Cardiac muscle cell (in vitro differentiated cells and primary cell): ENCODE measurements at places on chromosomes 2 and 18.

- no peak for DNase-seq
Observed at GRCh38 chr2:234752966-234753365, 198.9 kb upstream of the SH3BP4 start.

- DNase-seq, result no peak
Observed at GRCh38 chr2:103396152-103396551, 634.3 kb downstream of the TMEM182 start.

DNA sequence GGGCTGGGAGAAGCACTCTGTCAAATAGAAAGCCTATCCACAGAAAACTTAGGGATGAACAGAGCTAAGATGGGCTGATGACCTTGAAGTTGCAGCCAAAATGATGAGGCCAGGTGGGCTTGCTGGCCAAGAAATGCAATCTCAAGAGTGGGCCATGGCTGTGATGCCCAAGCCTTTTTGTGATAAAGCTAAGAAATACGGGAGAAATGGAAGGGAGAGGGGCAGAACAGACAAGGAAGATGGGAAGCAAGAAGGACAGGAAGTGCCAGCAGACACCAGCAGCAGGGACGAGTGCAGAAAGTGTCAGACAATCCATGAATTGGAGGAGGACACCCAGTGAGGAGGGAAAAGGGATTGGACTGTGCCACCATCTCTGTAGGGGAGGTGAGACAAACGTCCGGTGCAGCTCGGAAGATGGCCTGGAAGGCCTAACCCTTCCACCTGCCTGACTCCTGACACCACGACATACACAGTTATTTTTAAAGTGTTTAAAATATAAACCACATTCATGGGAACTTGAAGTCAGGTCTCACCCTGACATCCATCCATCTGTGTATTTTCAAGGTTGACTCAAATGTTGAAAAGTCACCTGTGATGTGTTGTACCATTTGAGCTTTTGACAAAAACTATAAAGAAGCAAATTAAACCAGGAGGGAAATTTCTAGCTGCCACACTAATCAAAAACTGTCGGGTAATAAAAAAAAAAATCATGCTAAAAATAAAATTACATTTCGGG, 105.5 kb downstream of the BCL2 start:
- DNase-seq, result no peak

- DNase-seq, result no peak
Observed at GRCh38 chr2:121038891-121039616, 245.9 kb downstream of the TFCP2L1 start.

DNA sequence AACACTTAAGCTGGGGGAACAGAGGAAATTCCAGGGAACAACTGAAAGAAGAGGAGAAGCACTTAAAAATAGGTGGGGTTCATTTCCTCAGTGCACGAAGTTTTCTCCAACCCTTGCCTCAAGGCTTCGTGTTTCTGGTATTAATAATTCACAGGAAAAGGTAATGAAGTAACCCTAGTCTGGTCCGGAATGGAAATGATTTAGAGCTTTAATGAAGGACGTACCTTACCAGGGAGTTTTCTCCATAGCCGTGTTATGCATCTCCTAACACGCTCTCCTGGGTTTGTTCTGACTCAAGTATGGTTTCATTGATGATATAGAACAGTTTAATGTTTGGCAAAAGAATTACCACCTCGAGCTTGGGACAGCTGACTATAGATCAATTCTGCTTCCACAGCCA, 214.2 kb downstream of the MTX2 start:
- no peak for DNase-seq

DNA sequence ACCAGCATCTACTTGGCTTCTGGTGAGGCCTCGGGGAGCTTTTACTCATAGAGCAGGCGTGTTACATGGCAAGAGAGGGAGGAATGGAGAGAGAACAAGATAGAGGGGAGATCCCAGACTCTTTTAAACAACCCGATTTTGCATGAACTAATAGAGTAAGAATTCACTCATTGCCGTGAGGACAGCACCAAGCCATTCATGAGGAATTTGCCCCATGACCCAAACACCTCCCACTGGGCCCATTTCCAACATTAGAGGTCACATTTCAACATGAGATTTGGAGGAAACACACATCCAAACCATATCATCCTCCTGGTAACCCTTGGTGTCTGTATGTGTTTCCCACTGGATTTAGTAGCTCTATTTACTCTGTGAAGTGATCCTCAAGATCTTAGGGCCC, 249.9 kb upstream of the SP5 start:
- peak; percentile 21 for DNase-seq

- no peak for DNase-seq
Observed at GRCh38 chr2:20986024-20986939, 57.6 kb downstream of the APOB start.

- DNase-seq, result no peak
Observed at GRCh38 chr2:73104933-73105332, 7.8 kb downstream of the RAB11FIP5 start.

DNA sequence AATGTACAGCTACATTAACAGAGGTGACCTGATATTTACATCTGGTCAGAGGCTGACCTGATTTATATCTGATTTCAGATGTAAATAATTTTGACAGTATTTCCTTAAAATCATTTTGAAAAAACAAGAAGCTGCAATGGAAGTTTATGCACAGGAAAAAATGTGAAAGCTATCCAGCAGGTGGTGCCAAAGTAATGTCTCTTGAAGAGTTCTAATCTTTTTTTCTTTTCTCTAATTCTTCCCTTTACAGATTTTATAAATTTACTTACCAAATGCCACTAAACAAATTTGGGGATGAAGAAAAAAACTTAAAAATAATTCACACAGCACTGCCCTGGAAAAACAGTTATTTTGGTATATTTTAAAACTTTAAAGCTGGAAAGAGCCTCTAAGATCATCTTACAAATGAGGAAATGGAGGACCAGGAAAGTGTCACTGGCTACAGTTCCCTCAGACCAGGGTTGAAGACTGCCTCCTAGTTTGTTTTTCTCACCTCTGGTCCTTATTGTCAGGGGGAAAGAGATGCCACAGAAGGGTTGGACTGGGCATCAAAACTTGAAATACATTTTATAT, 16.4 kb upstream of the FBLN7 start:
- DNase-seq, result peak; percentile 41

GRCh38 chr18:12308386-12309100, 502 bp downstream of the TUBB6 start:
- peak; percentile 80 for DNase-seq

GRCh38 chr2:219296631-219297391, 12.4 kb downstream of the PTPRN start:
- DNase-seq, result no peak

DNA sequence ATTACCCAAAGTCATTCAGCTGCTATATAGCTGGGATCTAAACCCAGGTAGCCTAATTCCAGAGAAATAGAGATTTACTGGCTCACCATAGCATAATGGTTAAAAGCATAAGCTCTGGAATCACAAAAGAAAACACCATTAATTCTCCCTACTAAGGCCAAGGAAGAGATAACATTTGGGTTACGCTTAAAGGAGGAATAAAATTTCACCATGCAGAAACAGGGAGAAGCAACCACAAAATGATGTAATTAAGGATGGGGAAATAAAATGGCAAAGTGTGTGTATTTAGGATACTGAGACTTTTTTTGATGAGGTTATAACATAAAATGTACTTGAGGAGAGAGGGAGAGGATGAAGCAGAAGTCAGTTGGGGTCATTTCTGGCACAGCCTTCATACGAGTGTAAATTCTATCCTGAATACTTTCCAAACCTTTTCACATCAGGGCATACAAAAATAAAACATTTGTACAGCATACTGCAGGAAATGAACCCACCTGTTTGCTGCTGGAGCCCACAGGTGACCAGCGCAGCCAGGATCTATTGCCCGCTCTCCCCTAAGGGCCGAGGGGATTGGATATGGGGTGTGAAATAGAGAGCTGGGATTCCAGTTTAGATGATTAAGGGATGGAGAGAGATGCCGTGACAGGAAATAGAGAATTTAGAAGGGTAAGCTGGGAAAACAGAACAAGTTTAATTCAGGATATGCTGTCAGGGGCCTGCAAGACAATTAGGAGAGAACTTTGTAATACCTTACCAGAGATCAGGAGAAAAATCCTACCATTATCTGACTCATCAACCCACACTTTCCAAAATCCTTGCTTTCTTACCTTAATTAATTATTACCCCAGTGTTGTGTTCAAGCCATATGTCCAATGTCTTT, 43.8 kb upstream of the SERTAD2 start:
- peak; percentile 68 for DNase-seq

DNA sequence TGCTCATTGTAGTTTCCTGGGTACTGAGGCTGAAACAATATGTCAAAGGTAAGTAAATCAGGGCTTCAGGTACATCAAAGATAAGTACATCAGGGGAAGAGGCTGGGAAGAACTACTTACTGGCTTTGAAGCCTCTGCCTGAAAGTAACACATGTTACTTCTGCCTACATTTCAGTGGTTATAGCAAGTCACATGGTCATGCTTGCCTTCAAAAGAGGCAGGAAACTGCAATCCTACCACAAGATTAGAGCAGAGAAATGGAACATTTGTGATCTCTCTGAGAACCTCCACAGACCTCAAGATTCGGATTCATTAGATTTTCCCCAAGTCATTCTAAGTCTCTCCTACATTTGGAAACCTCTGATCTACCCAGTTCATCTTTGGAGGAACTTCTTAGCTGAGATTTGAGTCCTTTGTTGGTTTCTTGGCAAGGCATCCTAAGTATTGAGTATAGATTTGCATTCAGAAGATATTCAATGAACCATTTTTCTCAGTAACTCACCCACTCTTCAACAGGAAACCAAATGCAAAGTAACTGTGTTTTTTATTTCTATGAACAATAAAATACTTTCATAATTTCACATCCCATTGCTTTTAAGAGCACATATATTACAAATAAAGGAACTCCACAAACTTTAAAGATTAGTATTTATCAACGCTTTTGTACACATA, 48.5 kb upstream of the CCDC195 start:
- no peak for DNase-seq

DNA sequence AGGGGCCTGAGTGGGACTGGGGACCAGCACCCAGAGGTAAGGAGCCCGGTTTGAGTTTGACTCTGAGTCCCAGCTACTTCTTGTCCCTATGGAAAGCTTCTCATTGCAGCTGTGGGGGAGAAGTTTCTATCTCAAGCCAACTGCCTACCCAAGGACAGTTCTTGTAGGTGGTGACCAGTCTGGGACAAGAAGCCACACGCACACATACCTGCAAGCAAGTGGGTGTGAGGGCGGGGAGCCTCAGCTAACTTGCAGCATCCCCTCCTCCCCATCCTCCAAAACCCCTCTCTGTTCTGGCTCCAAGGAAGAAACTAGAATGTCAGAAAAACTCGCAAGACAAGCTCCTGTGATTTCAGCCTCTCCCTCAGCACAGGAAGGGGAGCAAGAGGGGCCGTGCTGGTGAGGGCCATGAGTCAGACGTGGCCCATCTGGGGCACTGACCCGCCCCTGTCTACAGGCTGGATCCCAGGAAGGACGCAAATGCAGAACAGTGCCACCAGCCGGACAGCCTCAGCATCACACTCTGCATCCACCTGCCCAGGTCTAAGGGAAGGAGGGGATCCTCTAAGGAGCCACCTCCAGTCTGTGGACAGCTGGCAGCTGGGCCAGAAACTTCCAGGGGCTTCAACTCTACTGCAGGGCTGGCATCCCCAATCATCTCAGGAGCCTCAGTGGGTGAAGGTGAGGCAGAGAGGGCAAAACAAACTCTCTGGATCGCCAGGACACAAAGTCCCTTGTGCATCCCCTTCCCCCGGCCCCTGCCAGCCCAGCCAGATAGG, 103.4 kb downstream of the TNS1 start:
- peak; percentile 90 for DNase-seq

DNA sequence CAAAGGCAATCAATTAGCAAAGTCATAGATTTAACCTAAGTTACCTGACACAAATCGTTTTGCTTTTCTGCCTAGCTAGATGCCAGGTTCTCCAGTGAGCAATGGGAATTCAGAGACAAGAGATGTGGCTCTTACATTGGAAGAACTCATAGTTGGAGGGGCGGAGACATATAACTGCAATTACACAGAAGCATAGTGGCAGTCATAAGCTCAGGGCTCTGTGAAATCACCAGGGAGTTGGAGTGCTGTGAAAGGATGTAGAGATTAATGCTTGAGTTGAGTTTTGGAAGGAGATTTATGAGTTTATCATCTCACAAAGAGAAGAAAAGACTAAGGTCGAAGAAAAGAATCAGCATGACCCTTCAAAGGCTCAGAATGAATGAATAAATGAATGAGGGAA, 457.2 kb upstream of the TRIB2 start:
- DNase-seq, result no peak

DNA sequence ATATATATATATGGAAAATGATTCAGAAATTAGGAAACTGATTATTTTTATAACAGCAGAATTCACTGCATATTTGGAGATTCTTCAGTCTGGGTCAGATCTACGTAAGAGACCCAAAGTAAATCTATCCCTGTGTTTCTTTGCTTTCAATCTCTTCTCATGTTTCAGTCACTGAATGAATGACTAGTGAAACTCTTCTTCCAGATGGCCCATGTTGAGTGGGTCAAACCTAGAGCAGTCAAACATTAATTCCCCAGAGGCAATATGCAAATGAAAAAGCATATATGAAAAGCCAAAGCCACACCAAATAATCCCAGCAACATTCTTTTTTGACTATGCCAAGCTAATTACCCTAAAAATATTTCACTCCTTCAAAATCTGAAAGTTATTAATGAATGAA, 317.3 kb downstream of the RBM43 start:
- DNase-seq, result no peak

DNA sequence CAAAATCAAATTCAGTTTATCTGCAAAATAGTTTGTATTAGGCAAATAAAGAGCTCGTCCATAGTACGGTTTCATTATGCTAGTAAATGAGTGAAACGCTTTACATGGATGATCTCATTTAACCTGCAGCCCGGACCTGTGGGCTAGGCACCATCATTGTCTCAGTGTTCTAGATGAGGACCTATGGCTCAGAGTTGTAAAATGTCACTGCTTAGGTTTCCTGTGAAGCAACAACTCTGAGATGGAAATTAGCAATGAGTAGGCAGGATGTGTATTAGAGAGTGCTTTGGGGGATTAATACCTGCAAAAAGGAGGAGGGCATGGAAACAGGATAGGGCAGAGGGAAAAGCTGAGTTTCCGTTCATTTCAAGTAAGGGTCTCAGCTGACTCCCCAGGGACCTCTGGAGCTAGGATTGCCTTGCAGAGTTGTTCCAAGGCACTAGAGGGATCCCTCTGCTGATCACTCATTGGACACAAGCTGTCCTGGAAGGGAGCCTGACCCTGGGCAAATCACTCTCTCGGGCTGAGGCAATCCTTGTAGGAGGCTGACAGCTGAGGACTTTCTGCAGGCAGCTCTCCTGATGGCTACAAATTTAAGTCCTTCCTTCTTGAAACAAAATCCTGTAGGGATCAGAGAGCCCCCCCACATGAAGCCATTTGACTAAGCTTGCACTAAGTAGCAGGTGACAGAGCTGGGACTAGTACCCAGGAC, 58.8 kb upstream of the SIX2 start:
- peak; percentile 38 for DNase-seq
